ENCODE measurements at places on chromosomes 6 and 20.

GRCh38 chr6:168103050-168103830 lies 24.2 kb upstream of the FRMD1 start:
- no peak for DNase-seq

DNA sequence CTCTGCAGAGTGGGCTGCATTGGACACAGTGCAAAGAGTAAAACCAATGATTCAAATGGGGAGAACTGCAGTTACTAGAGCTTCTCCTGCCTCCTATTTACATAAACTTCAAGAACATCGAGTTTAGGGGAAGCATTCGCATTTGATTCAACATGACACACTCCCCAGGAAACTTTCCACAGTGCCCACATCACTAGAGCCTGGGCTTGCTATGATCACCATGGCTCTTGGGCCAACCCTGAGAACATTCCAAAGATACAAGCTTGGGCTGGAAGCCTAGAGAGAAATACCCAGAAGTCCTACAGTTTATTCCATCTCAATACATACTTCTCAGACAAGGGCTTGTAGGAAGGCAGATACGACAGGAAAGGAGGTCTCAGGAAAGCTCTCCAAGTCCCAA lies 337.9 kb downstream of the CD83 start:
- DNase-seq = no peak

DNA sequence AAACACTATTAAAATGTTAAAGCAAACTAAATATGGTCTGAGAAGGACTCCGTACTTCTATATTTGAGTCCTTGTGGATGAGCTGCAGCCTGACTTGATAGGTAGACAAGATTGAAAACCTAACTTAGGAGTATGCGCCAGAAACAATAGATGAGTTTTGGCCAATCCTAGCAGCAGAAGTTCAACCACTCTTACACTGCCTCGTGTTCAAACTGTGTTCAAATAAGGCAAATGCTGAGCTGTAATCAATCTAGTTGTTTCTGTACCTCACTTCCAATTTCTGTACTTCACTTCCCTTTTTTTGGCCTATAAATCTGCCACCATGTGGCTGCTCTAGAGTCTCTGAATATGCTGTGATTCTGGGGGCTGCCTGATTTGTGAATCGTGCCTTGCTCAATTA lies 13.2 kb upstream of the SERINC1 start:
- no peak for DNase-seq

DNA sequence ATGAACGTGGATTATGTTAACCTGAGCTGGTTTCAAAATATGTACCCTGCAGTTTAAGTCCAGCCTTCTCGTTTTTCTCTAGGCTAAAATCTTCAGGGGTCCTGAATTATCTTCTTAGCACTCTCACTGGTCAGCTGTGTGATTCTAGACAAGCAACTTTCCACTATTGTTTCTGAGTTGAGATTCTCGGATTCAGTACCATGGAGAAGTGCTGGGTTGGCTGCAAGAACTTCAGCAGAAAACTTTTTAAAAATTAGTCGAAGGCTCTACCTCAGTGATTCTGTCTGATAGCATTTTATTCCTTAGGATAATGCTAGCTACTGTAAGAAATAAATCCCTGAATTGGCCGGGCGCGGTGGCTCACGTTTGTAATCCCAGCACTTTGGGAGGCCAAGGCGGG lies 173.7 kb downstream of the GRM1 start:
- DNase-seq = no peak

GRCh38 chr6:144012534-144012933 lies 4.5 kb upstream of the PLAGL1 start:
- no peak for DNase-seq

DNA sequence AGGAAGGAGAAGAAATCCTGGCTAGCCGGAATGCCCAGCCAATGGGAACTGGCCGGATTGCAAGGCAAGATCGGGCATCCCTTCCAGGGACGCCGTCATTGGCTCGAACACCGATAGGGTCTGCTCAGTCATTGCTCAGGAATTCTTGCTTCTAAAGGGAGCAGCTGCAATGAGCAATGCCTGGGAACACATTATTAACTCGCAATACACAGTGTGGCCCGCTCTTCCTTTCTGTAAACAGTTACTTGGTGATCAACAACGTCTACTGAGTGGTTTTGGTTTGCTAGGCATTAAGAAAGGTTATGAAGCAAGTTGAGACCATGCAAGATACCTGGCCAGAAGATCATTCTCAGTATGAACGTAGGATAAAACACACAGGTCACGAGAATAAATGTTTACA lies 165.4 kb upstream of the CITED2 start:
- peak; percentile 64 for DNase-seq

- DNase-seq = no peak
Observed at GRCh38 chr6:116218172-116218633, 35.7 kb downstream of the TSPYL4 start.

DNA sequence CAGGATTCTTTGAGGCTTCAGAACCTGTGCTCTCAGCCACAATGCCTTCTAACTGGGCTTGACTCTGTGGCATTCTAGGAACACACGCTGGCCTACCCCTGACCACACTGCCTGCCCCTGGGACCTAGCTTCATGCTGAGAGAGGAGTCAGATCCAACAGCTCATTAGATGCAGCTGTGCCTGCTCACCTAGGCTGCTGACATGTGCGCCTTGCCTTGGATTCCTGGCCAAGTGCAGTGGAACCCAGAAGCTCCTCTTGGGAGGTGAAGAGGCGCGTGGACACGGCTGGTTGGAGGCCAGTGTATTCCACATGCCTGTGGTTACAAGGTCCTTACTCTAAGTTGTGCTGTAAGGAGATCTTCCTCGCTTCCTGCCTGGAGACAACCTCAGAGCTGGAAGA lies 24.7 kb upstream of the KCNK16 start:
- DNase-seq = no peak

GRCh38 chr6:118933855-118934460 lies 1.0 kb downstream of the MCM9 start:
- DNase-seq = no peak

DNA sequence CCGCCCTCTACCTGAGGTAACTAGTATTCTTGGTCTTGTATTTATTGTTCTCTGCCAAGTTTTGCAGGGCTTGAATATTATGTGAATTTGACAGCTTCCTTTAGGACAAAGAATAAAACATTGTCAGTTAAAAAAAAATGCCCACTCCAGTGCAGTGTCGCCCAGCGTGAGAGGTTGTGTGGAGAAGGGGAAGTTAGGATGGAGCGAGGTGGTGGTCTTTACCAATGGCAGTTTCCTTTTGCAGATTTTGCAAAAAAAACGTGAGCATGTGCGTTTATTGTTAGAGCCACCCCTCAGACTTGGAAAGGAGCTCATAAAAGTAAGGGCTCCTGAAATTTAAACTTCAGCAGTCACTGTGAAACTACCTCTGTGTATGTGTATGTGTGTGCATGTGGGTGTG lies 28.3 kb downstream of the UST start:
- DNase-seq = no peak

DNA sequence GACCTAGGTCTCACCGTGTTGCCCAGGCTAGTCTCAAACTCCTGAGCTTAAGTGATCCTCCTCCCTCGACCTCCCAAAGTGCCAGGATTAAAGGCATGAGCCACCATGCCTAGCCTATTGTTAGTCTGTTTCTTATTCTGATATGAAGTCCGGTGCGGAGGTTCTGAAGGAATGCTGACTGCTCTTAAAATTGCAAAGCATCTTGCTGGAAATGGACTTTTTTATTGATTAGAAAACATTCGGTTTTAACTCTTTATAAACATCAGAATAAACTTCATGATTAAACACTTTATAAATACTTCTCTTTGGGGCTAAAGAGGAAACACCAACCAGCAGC lies 3.2 kb downstream of the TNFAIP3 start:
- no peak for DNase-seq

GRCh38 chr6:25137480-25137879 lies 141.7 kb upstream of the CARMIL1 start:
- no peak for DNase-seq

- DNase-seq = no peak
Observed at GRCh38 chr6:105902401-105903031, 183.6 kb upstream of the PRDM1 start.

GRCh38 chr20:33408716-33409654 lies 7.7 kb upstream of the CDK5RAP1 start:
- no peak for DNase-seq

- no peak for DNase-seq
Observed at GRCh38 chr6:130991422-130992137, 71.5 kb downstream of the EPB41L2 start.

DNA sequence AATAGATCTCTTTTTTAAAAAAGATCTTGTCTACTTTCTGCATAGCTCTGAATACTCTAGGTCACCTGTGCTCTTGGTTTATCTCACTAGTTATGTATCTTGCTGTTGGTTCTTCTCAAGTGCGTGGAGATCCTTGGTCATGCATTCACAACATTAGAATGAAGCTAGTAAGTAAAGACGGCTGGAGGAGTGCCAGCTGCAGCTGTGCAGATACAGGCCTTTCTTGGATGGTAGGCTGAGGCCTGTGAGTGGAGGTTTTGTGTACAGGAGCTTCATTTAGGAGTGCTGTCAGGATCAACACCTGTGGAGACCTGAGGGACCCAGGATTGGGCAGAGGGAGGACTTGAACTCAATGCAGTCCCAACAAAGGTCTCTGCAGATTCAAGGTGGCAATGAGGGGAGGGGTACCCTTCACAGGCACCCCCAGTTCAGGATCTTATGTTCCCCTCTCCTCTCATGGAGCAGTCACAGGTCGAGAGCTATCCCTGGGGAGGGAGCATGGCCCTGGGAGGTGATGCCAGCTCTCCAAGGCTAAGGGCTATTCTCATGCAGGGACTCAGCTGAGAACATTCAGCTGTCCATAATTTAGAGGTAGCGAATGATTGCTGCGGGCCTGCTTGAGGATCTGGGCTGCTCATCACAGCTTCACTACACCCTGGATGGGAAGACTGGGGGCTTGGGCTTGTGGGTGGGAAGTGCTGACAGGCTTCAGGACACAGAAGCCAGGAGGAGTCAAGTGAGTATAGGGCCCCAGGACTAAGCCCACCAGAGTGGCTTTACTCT lies 98.9 kb upstream of the ENPP5 start:
- DNase-seq = no peak

GRCh38 chr6:11702089-11702488 lies 76.5 kb downstream of the ADTRP start:
- no peak for DNase-seq

DNA sequence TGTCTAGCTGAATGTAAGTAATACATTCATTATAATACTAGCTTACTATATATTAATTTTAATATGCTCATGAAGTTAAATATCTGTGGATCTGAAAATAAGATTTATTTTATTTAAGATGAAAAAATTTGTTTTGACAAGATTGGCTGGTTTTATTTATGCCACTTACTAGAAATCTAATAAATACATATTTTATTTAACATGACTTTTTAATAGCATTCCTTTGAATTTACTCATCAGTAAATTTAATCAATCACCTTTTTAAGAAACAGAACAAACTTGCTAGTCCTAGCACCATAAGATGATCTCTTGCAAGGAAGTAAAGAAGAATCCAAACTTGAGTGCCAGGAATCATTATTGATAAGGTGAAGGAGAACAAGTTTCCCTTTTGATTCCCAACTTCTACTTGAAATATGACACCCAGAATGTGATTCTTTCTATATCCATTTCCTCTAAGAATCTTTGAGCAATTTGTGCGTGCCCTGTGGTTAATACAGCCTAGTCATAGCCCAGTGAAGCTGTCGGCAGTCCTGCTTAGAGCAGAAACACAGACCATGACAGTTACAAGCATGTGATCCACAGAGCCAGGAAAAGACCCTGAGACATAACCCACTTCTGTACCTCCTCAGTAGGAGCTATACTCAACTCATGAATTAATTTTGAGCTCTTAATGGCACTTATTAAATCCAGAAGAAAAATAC lies 282.3 kb upstream of the QKI start:
- DNase-seq = no peak

- DNase-seq = no peak
Observed at GRCh38 chr6:131366223-131366622, 206.8 kb upstream of the ARG1 start.

GRCh38 chr20:4109307-4109940 lies 94.1 kb upstream of the RNF24 start:
- DNase-seq = no peak

DNA sequence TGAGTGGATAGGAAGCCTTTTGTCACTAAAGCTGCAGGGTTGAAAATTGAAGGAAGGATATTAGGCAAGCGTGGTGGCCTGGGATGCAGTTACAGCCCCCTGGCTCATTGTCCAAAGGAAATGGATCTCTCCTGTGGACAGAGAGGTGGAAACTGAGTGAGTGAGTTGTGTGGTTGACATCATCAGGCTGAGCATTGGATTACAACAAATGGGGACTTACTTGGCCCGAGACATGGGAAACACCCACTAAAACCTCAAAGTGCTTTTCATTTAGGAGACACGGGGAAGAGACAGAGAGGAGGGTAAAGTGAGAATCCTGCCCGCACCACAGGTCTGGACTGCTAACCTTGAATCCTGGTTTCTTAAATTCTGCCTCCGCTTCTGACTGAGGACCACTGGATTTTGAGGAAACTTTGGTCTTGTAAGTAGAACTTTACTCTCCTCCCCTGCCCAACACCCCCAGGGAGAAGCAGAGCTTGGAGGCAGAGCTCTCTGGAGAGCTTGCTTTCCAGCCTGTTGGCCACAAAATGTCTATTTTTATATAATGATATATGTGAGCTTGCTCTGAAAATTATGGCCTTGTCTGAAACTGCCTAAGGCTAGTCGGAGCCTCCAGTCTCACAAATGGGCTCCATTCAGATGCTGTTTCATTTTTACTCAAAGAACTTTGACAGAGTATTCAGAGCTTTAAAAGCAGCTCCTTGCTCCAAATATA lies at the start of gene PKIG:
TSS of gene PKIG (plus strand) at position 269 of the 715 bp plus-strand sequence. CDS start 31,978 bp downstream, outside the sequence.
- DNase-seq = peak; percentile 73

GRCh38 chr6:166471797-166472260 lies 89.1 kb upstream of the MPC1 start:
- DNase-seq = no peak

GRCh38 chr6:56278171-56278591 lies 30.8 kb upstream of the COL21A1 start:
- DNase-seq = no peak

DNA sequence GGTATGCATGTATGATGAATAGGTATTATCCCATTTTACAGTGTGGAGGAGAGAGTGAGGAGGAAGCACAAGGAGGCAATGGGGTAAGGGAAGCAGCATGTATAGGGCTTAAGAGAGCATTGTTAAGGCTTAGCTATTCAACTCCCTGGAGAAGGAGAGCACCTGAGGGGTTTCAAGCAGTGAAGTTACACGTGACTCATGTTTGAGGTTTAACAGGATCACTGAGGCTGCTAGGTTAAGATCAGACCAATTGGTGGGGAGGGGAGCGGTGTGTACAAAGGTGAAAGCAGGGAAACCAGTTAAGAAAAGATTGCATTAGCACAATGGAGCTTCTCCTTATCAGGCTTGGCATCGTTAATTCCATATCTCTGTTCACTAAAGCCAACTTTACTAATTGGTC lies 64.4 kb upstream of the NHSL1 start:
- no peak for DNase-seq

- peak; percentile 41 for DNase-seq
Observed at GRCh38 chr20:40010483-40010882, 678.6 kb downstream of the MAFB start.

GRCh38 chr20:884983-885952 lies 30.9 kb downstream of the ANGPT4 start:
- DNase-seq = peak; percentile 58

GRCh38 chr20:22799687-22800086 lies 215.3 kb upstream of the FOXA2 start:
- DNase-seq = no peak

GRCh38 chr20:10705801-10706459 lies 32.1 kb upstream of the JAG1 start:
- no peak for DNase-seq
